GM12864 (cell line): ENCODE measurements at places on chromosomes 12 and 14.

DNA sequence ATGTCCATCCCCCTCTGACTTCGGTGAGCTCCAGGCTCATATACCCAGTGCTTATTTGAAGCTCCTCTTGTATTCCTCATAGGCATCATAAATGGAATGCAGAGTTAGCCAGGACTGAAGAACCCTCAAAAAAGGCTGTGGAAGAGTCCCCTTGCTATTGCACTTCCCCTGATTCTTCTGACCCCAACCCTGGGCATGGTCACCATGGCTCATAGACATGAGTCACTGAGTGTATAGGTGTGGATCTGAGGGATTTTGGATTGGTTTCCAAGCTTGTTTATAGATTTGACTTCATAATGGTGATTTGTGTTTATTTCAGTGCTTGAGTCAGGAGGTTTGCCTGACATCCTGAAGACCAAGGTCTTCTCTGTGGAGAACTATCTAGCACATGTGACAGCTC is 98.4 kb upstream of the SLC38A2 start:
- no peak for DNase-seq

- no peak for DNase-seq
Observed at GRCh38 chr12:39440101-39440500, 2.8 kb downstream of the KIF21A start.

- DNase-seq: no peak
Observed at GRCh38 chr12:51448618-51449256, 24.1 kb downstream of the SLC4A8 start.

GRCh38 chr14:52071675-52072074 is 2.8 kb upstream of the NID2 start:
- DNase-seq: no peak

DNA sequence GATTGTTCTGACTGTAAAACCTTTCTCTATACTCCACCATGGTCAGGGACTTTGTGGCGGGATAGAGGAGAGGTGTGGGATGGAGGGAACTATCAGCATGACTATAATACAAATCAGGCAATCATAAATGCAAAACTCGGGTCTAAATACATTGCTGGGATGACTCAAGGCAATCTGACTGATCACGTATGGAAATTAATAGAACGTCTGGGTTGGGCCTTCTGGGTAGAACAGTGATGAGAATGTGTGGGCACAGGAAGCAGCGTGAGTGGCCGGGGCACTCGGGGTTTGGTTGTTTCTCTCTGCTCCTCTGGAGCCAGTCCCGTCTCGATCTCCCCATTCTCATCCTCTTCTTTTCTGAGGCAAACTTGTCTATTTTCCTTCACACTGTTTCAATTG is 485.8 kb downstream of the VRK1 start:
- no peak for DNase-seq

- no peak for DNase-seq
Observed at GRCh38 chr12:57165741-57166140, 18.3 kb upstream of the LRP1-AS start.

- DNase-seq: no peak
Observed at GRCh38 chr12:116610971-116611541, 51.9 kb downstream of the MAP1LC3B2 start.

DNA sequence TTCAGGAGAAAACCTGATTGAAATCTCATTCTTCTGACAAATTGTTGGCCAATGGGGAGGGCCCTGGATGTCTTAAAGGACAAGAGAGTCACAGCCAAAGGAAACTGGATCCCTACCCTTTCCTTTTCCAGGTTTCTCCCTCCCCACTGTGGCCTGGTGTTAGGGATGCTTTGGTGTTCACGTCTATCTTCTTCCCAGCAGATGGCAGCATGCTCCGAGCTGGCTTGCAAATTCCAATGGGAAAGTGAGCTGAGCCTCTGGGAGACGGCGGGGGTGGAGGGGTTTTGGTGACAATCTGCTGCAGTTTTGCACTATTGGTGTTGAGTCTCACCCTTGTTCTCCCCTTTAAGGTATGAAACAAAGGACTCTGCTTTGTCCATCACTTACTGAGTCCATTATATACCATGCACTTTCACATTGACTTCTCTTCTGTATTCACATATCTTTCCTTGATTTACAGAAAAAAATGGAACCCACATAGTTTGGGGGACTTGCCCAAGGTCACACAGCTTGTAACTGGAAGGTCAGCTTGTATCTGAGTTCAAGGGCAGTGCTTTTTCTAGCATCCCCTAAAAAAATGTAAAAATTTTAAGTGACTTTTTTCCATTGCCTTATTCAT is 39.3 kb downstream of the CCDC177 start:
- DNase-seq: no peak

GRCh38 chr12:40832668-40833067 is 140.4 kb downstream of the CNTN1 start:
- DNase-seq: no peak

GRCh38 chr14:65057695-65058094 is 44.6 kb downstream of the MAX start:
- DNase-seq: no peak

GRCh38 chr14:75198291-75198933 is 22.0 kb upstream of the TMED10 start:
- no peak for DNase-seq

DNA sequence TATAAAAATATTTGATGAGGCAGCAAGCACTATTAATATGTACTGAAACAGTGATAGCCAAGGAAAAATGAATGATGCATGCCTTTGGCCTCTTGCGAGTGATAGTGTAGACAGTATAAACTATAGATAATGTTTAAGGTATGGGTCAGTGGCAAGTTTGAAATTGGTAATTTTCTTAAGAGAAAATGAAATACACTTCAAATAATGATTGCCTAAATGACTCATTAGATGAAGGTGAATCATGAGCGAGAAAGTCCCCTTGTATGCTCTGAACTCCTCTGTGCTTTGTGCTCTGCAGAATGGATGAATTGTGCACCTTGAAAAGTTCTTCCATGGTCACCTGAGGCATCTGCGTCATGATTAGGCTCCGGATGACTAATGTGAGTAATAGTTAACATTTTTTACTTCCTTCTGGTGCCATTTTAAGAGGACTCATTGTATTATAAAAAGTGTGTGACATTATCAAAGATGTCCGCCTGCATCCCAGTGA is 84.9 kb upstream of the RTL1 start:
- DNase-seq: no peak

DNA sequence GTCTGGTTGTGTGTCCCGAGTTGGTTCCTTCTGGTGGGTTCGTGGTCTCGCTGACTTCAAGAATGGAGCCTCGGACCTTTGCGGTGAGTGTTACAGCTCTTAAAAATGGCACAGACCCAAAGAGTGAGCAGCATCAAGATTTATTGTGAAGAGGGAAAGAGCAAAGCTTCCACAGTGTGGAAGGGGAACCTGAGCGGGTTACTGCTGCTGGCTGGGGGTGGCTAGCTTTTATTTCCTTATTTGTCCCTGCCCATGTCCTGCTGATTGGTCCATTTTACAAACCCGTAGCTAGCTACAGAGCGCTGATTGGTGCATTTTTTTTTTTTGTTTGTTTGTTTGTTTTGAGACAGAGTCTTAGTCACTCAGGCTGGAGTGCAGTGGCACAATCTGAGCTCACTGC is 29.3 kb downstream of the FGF6 start:
- no peak for DNase-seq

DNA sequence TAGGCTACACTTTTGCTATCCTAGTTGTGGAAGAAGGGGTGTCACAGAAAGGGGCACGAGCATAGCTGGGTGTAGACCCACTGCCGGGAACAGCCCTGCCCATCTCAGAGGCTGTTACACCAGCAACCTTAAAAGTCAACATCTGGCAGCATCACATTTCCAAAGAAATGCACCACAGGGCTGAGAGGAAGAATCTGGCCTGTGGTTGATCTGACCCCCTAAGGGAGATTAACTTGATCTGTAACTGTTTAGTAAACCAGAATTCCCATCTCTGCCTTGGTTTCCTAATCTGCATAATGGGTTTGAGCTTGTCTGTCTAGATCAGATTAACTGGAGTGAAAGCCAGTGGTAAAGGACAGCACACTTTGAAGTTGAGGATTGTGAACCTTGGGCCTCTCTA is 1.3 kb downstream of the LRP1-AS start:
- no peak for DNase-seq

DNA sequence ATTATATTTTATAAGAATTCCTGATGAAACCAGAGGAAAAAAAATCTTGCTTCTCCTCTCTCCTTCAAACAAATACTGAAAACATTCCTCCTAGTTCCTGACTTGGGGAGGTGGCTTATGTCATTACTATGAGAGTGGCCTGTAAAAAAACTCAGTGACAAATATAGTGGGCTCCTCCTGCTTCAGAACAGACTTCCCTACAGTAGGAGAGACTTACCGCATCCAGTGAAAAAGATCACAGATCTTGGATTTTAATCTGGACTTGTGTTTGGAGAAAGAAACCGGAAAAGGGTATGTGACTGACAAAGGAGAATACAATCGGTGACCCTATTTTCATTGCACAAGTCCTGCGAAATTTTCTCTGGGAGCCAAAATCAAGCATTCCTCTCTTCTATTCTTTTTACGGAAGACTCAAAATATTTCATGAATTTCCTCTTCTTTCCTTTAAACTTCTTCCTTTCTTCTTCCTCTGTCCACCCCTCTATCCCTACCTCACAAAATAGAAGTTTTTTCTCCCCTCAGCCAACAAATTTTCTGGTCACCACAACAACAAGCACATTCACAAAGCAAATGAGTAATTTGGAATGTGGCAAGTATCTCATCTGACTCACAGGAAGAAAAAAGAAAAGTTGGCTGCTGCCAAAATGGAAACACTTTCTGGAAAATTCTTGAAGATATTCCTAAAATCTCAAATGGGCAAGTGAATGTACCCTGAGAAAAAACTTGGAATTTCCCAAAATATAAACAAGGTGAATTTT is 185.1 kb upstream of the CDKN3 start:
- no peak for DNase-seq
